RKO (cell line): ENCODE measurements at places on chromosomes 1 and 21.

DNA sequence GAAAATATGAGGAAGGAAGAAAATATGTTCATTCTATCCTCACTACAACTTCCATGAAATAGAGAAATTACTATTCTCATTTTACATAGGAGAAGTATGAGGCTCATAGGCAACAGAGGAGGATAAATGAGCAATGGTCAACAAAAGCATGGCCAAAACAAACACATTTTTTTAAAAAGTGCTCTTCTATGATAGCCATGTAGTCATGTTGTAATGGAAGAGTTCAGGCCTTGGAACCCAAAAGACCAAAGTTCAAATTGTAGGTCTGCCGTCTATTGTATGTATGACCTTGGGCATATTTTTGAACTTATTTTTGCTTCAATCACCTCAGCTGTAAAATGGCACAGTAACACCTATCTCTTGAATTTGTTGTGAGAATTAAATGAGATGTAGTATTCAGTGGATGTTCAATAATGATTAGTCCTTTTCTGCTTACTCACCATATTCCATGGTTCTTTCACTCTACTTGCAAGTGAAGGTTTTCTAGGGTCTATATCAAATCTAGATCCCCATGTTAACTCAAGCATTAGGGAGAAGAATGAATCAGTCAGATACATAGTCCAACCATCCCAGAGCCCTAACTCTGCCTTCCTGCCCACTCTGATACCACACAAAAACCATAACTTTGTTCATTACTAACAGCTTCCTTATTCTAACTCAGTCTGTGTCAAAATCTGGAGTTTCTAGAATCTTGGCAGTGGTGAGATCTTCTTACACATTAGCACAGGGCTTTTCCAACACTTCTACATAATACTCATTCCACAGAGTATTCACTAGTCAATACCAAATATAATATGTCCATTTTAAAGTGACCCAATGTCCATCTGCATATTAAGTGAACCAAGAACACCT lies 353.2 kb downstream of the PLPP3 start:
- no peak for DNase-seq

- no peak for DNase-seq
Measured at GRCh38 chr21:38982096-38982495, 176.4 kb downstream of the ETS2 start.

GRCh38 chr1:183239793-183240525 lies 53.9 kb downstream of the LAMC2 start:
- no peak for DNase-seq

- DNase-seq, result no peak
Measured at GRCh38 chr1:167695756-167696561, 25.8 kb upstream of the MPZL1 start.

DNA sequence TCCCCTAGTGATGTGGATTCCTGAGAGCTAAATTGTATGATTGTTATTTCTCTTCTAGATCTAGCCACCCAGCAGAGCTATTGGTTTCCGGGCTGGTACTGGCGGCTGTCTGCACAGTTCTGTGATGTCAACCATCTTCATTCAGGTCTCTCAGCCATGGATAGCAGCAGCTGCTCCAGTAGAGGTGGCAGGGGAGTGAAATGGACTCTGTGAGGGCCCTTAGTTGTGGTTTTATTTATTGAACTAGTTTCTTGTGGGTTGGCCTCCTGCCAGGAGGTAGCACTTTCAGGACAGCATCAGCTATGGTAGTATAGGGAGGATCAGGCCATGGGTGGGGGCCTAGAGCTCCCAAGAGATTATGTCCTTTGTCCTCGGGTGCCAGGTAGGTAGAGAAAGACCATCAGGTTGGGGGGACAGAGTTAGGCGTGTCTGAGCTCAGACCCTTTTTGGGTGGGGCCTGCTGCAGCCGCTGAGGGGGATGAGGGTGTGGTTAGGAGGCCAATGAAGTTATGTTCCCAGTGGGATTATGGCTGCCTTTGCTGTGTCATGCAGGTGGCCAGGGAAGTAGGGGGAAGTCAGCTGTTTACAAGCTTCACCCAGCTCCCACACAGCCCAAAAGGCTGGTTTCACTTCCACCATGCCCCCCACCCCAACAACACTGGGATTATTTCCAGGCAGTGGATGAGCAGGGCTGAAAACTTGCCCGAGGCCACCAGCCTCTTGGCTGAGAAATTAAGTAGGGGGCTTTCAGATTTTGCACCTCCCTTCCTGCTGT lies 55.1 kb upstream of the RGS4 start:
- DNase-seq, result no peak

DNA sequence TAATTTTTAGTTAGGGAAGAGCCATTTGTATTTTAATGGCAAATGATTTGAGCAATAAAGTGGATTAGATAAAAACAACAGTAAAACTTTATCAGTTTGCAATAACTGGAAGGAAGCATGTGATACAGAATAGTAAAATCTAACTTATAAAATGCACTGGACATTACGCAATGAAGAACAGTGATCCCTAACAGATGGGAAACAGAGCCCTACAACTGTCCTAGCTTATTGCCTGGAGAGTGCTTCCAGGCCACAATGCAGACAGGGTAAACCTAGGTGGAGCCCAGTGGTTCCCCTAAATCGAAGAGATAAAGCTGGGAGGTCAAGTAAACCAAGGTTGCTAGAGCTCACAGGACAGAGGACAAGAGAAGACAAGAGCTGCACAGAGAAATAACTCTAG lies 7.0 kb downstream of the OMA1 start:
- no peak for DNase-seq

GRCh38 chr1:152926091-152926490 lies 17.7 kb downstream of the IVL start:
- peak; percentile 46 for DNase-seq

DNA sequence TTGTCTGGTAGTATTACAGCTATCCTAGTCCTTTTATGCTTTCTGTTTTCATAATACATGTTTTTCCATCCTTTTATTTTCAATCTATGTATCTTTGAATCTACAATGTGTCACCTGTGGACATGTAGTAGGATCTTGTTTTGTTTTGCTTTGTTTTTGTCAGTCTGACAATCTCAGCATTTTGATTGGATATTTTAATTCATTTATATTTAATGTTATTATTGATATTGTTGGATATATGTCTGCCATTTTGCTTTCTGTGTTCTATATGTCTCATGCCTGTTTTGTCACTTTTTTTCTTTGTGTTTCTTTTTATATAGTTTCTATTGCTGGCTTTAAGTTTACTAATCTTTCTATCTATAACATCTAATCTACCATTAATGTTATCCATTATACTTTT lies 11.5 kb upstream of the PRSS38 start:
- no peak for DNase-seq

DNA sequence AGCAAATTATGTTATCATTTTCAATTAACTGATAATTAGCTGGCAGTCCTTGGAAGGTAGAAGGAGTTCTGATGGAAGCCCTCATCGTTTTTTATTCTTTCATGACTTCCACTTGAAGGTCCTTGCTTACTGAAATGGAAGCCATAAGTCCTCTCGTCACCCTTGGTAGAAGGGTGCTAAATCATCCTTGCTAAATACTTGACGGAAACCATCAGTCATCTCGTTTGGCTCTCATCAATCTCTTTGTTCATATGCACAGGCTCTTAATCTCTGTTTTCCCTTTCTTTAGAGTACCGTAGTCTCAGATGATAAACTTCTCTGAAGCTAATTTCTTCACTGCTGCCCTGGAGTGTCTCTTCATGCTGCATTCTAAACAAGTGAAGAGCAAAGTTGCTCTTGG lies 34.5 kb downstream of the UCK2 start:
- DNase-seq, result no peak

DNA sequence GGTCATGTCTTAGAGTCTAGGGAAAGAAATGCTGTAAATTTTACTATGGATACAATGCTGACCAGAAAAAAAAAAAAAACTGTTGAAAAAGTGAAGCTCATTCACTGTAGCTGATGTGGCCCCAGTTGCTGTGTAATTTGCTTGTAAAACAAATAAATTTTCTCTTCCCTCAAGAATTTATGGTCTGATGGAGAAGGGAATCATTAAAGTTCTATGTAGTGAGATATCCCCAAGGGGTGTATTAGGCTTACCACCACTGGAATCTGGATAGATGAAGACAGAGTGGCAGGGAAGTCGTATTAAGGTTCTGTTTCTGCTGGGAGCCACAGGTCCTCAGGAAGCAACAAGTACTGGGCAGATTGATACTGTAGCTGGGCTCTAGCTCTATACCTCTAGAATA lies 860.0 kb downstream of the LTN1 start:
- no peak for DNase-seq

DNA sequence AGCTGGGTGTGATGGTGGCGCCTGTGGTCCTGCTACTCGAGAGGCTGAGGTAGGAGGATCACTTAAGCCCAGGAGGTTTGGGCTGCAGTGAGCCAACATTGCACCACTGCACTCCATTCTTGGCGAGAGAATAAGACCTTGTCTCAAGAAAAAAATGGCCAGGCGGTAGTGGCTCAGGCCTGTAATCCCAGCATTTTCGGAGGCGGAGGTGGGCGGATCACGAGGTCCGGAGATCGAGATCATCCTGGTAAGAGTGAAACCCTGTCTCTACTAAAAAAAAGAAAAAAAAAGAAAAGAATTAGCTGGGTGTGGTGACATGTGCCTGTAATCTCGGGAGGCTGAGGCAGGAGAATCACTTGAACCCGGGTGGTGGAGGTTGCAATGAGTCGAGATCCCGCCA lies 11.3 kb downstream of the ATAD3B start:
- DNase-seq, result no peak

GRCh38 chr1:221998781-221999180 lies 256.9 kb upstream of the DUSP10 start:
- DNase-seq, result no peak

DNA sequence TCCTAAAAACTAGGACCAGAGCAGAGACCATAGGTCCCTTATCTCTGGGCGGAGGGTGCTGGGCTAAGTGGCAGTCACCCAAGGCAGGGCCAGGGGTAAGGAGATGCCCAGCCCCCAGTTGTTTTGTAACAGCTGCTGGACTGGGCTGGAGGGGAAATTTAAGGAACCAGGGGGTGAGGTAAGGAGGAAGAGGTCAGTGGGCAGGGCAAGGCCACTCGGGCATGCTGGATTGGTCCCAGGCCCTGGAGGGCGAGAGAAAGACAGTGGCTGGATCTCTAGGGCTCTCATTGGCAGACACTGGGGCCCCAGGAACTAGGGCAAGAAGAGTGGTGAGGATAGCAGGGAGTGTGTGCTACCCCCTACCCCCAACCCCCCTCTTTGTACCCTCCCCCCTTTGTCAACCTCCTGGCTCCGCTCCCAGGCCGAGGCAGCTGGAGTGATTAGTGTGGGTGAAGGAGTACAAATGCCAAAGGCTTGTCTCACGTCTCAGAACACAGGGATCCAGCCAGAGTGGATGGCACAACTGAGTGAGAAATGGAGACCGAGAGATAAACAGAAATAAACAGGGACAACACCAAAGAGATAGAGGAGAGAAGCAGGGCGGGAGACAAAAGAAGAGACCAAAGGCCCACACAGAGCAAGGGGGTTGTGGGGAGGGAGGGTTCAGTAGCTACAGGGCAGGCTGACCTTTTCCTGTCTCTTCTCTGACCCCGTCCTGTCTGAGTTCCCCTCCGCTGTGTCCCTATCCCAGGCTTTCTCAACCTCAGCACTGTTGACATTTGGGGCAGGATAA lies 20.5 kb upstream of the THRAP3 start:
- no peak for DNase-seq

- peak; percentile 43 for DNase-seq
Measured at GRCh38 chr1:184056921-184057555, 5.5 kb downstream of the TSEN15 start.

GRCh38 chr1:207259391-207259790 lies 62.1 kb upstream of the CD55 start:
- no peak for DNase-seq

GRCh38 chr1:17276568-17276967 lies 27.7 kb downstream of the PADI3 start:
- DNase-seq, result no peak

DNA sequence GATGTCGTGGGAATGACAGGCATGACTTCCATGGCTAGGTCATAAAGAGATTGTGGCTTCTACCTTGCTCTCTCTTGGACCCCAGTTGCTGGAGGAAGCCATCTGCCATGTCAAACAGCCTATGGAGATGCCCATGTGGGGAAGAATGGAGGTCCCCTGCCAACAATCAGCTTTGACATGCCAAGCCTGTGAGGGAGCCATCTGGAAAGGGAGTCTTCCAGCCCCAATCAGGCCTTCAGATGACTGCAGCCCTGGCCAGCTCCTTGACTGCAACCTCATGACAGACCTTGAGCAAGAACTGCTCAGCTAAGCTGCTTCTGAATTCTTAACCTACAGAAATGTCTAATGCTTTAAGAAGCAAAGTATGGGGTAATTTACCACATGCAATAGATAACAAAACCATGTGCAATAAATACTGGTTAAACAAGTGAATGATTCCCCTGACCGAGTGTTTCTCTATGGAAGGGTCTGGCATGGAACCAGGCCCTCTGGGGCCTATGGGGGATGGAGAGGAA lies 187.1 kb downstream of the HIVEP3 start:
- no peak for DNase-seq

DNA sequence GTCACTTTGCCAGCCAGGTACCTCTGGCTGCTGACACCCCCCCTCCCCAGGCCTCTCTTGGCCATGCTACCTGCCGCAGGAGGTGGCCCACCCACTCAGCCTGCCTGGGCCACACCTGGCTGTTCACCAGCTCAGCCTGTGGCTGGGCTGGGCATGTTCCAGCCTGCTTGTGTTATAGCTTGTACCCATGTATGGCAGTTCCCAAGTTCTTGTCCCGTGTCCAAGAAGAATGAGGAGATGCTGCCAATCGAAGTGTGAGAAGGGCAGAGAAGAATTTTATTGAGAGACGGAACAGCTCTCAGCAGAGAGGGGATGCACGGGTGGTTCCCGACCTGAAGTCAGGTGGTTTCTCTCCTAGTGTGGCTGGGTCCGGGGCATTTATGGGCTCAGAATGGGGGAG lies 3.9 kb upstream of the MMEL1 start:
- DNase-seq, result no peak

- DNase-seq, result no peak
Measured at GRCh38 chr1:26998429-26999300, 5.2 kb downstream of the TRNP1 start.

DNA sequence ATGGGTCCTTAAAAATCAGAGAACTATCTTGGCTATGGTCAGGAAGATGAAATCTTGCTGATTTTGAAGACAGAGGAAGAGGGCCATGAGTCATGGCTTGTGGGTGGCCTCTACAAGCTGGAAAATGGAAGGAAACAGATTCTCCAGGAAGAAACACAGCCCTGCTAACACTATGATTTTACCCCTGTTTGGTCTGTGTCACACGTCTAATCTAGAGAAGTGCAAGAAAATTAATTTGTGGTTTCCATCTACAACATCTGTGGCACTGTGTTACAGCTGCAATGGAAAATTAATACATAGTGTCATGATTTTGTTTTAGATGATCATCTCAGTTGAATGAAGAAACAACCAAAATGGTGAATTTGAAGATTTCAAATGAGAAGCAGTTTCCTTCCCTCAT lies 288.7 kb upstream of the NRIP1 start:
- DNase-seq, result no peak

DNA sequence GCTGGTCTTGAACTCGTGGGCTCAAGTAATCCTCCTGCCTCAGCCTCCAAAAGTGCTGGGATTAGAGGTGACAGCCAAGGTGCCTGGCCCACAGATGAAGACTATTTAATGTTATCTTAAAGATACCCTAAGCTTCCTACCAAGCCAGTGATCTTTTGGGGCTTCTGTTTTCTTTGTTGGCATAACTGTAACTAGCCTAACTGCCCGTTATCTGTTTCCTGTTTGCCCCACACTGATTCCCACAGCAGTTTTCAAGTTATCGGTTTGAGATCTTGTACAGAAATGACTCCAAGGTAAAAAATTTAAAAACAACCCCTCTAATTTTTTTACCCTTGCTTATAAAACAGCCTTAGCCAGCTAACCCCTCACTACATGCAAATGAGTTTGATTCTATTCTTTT lies 12.4 kb downstream of the SELL start:
- no peak for DNase-seq
